ENCODE measurements at places on chromosomes 13 and 19.

DNA sequence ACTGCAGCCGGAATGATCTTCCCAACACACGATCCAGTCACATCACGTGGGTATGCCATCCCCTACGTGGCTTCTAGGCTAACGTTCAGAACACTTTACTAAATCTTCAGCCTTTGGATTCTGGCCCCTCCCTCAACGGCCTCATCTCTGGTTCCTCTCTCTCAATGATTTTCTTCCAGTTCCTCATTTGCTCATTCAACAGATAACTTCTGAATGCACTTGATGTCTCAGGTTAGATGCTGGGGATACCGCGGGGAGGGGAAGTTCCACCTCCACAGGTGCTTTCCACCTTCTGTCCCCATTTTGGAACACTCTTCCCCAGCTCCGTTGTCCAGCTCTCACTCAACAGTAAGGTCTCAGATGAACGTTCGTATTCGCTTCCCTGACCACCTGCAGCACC, 66.1 kb downstream of the ATP7B start:
- no peak for DNase-seq

DNA sequence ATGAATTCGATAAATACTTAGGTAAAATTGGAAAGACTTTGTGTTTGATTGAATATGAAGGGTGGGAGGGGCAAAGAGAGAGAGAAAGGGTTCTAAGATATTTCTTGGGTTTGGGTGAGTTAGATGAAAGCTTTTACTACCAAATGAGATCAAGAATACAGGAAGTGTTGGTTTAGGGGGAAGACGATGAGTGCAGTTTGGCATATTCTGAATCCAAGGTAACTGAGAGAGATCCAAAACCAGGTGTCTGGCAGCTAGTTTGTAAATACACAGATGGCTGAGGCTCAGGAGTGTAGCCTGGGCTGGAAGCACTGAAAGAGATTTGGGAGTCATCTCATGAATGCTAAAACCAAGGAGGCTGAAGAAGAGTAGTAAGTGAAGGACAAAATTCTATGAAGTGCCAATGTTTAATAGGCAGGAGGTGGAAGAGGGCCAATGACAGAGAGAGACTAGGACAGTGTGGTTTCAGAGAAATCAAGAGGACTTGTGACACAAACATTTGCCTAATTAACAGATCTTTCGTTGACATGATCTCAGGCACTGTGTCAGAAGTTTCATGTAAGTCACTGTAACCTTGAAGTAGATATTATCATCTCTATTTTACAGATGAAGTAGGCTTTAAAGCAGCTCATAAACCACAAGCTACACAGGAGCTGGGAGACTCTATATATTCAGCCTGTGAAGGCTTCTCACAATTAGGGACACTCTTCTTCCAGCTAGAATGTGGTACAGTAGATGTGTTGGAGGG, 70.2 kb upstream of the ZDHHC20 start:
- DNase-seq: no peak

DNA sequence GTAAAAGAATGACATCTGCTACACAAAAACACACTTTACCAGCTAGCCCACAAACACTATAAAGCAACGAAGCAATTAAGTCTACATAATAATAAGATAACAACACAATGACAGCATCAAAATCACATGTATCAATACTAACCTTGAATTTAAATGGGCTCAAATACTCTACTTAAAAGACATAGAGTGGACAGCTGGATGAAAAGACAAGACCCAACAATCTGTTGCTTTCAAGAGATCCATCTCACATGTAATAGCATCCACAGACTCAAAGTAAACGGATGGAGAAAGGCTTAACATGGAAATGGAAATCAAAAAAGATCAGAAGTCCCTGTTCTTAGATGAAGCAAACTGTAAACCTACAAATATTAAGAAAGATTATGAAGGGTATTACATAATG, 2175.9 kb downstream of the PCDH9 start:
- no peak for DNase-seq

DNA sequence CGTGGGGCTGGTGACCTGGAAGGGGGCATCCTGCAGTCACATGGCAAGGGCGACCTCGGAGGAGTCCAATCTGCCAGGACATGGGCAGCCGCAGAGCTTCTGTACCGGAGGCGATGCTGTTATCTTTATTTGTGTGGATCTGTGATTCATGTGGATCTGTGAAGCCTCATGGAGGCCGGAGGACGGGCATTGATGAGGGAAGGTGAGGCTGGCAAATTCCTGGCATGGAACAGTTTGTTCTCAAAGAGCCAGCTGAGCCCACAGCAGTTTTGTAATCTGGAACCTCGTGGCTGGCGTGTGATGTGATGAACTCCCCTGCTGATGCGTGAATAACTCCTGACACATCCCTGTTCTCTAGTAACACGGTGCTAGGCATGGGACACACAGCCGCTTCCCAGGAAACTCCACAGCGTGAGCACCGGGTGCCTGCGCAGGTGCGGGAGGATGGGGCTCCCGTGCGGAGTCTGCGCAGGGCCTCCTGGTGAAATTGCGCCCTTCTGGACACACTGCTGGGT, 40.4 kb downstream of the ATP11A start:
- no peak for DNase-seq

- no peak for DNase-seq
These were observed 147.3 kb upstream of the GPC6 start for GRCh38 chr13:93079294-93079693.

DNA sequence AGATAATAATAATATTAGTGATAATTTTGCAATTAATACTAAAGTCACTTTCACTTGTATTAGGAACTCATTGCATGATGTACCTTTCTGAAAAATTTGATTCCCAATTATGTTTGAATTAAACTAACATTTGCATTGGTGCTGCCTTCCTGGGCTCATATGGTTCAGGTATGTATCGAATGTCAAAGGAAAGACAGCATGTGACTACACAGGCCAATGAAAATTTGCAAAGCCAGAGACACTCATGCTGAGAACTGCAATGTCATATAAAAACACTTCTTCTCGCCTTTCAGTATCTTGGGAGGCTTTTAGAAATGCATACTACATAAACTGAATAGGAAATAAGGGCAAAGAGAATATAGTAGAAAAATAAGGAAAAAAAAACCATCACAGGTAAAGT, 44.3 kb downstream of the RAP2A start:
- DNase-seq: no peak

GRCh38 chr13:41955605-41956004, 5.3 kb downstream of the VWA8 start:
- no peak for DNase-seq

DNA sequence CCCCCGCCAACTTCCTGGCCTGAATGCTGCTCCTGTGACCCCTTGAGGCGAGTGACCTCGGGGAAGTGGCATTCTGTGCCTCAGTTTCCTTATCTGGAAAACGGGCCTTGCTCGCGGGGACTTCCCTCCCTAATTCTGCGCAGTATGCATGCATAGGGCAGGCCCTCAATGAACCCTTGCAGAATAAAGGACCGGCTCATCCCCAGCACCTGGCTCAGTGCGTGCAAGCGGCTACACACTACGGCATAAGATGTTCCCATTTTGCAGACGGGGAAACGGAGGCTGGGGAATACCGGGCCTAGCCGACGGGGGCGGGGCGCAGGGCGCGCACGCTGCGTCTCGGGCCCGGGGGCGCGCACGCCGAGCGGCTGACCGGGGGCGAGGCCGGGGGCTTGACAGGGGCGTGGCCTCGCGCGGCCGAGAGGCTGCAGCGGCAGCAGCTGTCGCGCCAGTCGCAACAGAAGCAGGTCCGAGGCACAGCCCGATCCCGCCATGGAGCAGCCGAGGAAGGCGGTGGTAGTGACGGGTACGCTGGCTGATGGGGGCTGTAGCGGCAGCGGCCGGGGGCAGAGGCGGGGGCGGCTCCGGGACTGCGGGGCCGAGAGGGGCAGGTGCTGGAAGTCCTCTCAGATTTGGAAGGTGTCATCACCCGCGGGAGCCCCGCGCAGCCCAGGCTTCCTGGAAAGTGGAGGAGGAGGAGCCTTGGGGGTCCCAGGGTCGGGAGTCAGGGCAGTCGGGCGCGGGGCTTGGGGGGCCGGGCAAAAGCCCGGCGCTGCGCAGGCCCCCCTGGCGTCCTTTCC, at the start of gene PGPEP1:
TSS of gene PGPEP1 (plus strand) at position 409 of the 800 bp plus-strand sequence. CDS start at position 493, 84 bp downstream.
- DNase-seq: peak; percentile 34

DNA sequence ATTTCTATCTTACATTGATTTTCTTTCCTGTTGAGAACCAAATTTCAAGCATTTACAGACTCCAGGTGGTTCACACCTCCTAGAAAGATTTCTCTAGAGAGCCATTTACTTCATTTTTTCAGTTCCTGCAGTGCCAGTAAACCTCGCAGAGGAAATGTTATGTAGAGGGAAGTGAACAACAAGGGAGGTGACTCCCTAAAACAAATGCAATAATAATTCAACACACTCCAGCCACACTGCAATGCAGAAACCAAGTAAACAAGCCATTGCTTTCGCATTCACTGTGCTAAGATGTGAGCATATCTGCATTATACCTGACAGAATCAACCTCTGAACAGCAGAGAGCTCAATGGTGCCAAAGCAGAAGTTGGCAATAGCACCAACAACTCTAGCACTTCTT, 215.1 kb downstream of the RBM26 start:
- DNase-seq: no peak

- no peak for DNase-seq
These were observed 74.9 kb downstream of the ALOX5AP start for GRCh38 chr13:30810261-30810701.

GRCh38 chr13:44249431-44249836, 124.2 kb upstream of the SERP2 start:
- DNase-seq: no peak

- DNase-seq: no peak
These were observed 4.5 kb downstream of the COL5A3 start for GRCh38 chr19:10005632-10006334.

DNA sequence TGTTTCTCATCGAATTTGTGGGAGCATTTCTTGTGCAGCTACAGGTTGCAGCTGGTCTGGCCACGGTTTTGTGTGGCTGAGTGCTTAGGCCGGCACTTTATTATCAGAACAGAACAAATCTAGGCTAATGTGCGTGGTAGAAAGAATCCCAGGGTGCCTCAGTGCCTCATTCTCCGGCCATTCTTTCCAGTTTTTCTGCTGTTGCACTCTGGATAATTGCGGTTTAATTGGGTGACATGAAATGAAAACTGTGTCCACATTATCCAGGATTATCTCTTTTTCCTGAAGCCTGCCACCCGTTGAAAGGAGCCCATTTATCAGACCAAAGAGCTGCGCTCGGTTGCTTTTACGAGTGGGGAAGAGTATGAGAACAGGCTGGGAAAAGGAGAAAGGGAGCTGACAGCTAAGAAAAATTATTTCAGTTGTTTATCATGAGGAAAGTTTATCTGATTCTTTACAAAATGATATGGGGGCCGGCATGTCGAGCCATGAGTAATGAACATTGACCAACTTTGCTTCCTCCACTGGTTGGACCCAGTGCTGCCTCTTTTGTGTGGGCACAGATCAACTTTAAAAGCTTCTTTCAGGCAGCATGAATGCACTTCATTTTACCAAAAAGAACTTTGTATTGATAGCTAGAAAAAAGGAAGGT, 117.0 kb upstream of the SOX21 start:
- DNase-seq: no peak

GRCh38 chr19:3608750-3609322, 2.2 kb upstream of the TBXA2R start:
- DNase-seq: no peak

DNA sequence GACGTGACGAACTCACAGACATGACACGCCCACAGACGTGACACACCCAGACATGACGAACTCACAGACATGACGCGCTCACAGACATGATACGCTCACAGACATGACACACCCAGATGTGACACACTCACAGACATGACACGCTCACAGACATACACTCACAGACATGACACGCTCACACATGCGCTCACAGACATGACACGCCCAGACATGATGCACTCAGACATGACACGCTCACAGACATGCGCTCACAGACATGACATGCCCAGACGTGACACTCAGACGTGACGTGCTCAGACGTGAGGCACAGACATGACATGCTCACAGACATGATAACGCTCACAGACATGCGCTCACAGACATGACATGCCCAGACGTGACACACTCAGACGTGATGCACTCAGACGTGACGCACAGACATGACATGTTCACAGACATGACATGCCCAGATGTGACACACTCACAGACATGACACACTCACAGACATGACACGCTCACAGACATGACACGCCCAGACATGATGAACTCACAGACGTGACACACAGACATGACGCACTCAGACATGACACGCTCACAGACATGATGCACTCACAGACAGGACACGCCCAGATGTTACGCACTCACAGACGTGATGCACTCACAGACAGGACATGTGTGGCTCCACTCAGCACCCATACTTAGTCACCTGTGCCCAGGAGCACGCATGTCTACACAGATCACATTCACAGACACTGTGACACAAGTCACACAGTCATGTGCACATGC, 8.1 kb downstream of the ERFL start:
- no peak for DNase-seq

- DNase-seq: no peak
These were observed 1.3 kb upstream of the DNAJC15 start for GRCh38 chr13:43021926-43022670.

- DNase-seq: no peak
These were observed 53.0 kb downstream of the GGACT start for GRCh38 chr13:100535426-100536135.

Data from T-helper 9 cell (primary cell).